CD4-positive, CD25-positive, alpha-beta regulatory T cell (primary cell): ENCODE measurements at places on chromosomes 5 and 9.

DNA sequence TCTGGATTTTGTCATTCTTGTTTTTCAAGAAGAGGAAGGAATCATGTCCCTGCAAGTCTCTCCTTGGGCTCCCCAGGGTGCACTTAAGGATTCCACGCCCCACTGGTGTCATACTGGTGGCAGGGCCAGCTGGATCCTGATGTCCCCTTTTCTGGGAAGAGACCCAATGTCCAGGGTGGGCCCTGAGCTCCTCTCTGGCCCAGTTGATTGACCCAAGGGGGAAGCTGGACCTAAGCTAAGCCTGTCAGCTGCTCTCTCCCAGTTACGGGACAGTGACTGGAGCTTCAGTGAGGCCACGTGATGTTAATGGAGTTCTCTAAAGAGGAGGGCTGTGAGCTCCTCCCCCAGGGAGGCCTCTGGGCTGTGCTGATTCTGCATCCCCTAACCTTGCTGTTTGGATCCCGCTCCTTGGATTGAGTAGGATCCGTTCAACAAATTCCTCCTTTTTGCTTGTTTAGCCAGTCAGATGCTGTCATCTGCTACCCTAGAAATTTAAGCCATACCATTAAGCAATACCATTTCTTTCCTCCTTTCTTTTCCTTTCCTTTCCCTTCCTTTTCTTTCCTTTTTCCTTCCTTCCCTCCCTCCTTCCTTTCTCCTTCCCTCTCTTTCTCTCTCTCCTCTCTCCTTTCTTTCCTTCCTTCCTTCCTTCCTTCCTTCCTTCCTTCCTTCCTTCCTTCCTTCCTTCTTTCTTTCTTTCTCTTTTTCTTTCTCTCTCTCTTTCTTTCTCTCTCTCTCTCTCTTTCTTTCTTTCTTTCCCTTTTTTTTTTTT is 17.2 kb downstream of the NKX2-5 start:
- DNase-seq = no peak

GRCh38 chr9:80586786-80587330 is 1015.1 kb downstream of the TLE4 start:
- no peak for DNase-seq

GRCh38 chr9:119044806-119045205 is 324.4 kb downstream of the BRINP1 start:
- DNase-seq = no peak

- DNase-seq = no peak
Observed at GRCh38 chr5:52878656-52879055, 90.9 kb downstream of the ITGA1 start.

DNA sequence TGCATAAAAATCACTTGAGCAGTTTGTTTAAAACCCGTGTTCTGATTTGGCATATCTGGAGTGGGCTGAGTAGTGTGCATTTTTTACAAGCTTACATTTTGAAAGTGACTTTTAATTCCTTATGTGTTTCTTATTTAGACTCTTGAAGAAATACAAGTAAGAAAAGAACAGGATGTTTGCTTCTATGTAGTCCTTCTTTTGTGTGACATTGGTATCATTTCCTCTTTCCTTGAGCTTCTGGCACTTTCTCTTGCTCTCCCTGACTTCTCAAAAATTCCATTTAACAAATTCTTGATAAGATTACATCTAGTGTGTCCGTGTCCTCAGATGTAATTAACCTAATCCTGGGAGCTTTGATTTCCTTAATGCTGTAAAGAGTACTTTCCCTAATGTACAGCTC is 12.5 kb downstream of the GARNL3 start:
- DNase-seq = no peak

DNA sequence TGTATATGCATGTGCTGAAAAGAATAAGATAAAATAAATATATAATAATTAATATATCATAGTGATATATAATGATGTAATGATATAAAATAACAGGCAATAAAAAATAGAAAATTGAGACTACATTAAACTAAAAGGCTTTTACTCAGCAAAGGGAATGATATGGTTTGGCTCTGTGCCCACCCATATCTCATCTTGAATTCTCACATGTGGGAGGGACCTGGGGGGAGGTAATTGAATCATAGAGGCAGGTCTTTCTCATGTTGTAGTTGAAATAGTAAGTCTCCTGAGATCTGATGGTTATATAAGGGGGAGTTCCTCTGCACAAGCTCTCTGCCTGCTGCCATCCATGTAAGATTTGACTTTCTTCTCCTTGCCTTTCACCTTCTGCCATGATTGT is 1550.9 kb upstream of the CDH6 start:
- DNase-seq = no peak

DNA sequence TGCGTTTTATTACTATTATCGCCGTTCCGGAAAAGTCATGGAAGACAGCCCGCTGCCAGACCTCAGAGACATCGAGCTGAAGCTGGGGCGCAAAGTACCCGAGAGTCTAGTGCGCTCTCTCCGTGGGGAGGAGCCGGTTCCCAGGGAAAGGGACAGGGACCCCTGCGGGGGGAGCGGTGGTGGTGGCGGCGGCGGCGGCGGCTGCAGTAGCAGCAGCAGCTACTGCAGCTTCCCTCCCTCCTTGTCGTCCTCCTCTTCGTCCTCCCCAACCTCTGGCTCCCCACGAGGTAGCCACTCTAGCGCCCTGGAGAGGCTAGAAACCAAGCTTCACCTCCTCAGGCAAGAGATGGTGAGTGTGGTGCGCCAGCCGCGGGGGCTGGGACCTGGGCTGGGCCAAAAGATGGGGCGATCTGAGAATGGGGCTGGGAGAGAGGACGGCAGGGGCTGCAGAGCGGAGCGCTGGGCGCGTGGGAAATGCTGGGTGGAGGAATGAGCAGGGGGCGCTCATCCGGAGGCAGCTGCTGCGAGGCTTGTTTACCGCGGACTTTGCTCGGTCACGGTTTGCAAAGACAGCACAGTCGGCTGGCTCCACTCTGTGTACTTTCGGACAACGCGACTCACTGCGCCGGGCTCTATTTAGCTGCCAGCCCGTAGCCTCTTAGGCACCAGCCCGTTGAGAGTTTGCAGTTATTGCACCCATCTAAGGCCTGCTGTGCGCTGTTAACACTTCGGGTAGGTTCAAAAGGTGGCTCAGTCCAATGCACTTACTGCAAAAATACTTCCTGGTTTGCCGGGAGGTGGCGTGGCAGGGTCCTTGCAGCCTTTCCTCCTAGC is 1.1 kb downstream of the LURAP1L start:
- no peak for DNase-seq

DNA sequence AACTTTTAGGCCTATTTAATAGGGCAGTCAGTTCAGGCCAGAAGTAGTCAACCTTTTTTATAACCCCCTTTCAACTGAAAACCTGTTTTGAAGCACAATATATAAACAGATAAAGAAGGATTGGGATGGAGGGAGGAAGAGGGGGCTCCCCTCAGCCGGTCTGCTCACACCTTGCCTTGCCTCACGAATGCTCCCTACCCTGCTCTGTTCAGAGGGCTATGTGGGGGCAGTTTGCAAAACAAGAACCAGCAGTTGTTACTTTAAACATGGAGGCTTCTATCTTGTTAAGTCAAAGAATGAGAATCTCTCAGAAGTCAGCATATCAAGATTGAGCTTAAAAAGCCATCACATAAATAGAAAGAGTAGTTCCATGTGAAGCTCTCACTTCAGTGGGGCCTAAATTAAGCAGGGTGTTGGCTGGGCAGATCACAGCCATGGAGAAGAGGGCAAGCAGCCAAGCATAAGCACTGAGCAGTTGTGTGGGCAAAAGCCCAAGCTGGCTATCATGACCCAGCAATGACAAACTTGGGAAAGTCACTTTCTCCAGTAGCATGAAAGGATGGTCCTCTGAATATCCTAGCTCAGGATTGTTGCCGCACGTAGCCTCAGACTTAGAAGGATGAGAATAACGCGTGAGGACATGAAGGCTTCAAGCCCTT is 70.6 kb downstream of the ALDH1A1 start:
- DNase-seq = no peak

- no peak for DNase-seq
Observed at GRCh38 chr5:62477801-62478200, 65.2 kb downstream of the IPO11 start.

DNA sequence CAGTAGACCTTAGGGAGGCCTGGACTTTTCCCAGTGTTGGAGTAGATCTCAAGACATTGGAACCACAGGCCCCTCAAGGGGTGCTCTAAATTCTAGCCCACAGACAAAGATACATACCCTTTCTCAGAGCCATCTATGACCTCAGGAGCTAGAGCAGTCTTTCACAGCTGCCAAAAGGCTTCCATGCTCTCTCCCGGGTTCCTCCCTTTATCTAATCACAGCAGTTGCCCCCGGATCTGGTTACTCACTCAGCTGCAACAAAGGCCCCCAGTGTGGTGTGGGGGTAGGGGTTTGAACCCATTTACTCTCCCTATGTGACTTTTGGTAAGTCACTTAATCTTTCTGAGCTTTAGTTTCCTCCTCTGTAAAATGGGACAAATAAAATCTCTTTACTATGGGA is 27.0 kb downstream of the POU4F3 start:
- DNase-seq = no peak

DNA sequence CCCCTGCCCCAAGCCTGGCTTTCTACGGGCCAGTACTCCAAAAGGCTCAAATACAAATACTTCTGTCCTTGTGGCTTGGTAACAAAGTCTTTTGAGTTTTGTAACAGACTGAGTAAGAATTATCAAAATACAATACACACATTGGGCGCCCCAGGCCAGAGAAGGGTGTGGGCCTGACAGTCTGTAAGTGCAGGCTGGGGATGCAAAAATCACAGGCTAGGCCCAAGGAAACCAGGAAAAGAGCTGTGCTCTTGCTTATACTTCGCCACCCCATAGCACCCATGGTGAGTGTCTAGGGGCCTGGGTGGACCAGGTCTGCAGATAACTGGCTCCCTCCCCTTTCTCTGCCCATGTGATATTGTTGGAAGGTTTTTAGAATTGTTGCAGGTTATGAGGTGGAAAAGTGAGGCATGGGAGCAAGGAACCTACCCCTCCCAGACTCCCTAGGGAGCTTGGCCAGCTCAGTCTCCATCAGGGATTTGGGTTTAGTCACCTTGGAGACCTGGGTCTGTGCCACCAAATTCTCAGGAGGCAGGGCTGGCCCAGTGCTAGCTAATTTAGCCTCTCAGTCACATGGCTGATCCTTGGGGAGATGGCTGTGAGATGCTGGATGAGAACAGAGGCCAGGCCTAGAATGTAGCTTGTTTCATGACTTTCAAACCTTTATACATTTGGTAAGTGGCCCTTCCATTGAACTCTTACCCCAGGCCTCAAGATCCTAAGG is 72.9 kb downstream of the TARS1 start:
- DNase-seq = no peak

- no peak for DNase-seq
Observed at GRCh38 chr5:6732634-6733410, 19.6 kb downstream of the TENT4A start.

DNA sequence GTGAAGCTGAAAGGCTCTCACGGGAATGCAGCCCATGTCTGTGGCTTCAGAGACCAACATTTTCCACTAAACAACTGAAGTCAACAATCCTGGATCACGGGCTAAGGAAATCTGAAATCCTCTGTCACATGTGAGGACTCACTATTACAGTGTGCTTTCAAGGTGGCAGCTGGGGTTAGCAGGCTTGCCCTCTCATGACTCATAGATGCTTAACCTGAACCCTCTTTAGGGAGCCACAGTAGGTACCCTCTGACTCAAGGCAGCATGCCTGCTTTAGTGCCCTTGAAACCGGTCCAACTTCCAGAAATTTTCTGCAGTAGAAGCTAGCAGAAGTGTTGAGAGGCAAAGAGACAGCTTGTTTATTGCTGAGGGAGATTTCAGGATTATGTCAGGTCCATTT is 232.5 kb downstream of the GABRB2 start:
- DNase-seq = no peak

- no peak for DNase-seq
Observed at GRCh38 chr5:111734597-111734996, 22.4 kb downstream of the NREP start.

DNA sequence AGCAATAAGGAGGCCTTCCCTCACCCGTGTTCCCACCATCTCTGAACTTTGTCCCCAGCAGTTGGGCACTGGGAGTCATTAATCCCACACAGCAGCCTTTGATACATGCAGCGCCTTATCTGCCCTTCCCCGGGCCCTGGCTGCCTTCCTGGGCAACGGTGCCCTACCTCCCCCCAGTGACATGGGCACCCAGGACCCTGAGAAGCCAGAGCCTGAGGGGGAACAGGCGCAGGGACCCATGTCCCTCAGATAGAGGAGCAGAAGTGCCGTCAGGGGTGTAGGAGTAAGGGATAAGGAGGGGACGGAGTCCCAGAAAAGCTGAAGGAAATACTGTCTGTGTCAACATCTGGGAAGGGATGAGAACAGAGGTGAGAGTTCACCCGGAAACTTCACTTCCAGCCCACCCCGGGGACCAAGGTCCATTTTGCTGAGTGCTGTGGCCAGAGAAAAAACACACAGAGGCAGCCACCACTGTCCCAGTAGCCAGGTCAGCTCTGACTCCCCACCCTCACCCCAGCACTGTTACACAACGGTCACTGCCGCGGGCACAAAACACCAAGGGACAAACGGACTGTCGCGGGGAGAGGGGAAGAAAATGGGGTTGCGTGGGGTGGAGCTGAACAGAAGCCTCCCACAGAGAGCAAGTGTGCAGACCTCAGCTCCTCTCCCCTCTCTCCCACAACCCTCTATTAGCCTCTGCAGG is 3.8 kb downstream of the PCDH1 start:
- no peak for DNase-seq

GRCh38 chr5:124952566-124952965 is 206.1 kb upstream of the ZNF608 start:
- peak; percentile 6 for DNase-seq

DNA sequence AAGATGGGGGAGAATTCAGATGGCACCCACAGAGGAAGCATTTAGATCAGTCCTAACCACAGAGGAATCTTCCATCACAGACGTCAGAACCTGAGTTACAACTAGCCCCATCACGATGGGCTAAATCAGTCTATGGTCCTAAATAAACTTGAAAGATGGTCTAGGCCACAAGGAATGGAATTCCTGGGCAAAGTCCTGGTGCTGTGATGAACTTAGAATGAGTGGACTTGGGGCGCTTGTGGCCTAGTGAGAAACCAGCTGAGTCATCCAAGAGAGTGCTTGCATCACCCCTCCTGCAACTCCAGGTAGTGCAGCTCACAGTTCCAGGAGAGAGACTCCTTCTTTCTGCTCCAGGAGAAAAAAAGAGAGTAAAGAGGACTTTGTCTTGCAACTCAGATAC is 722.9 kb upstream of the RGMB start:
- DNase-seq = no peak

- DNase-seq = no peak
Observed at GRCh38 chr5:106393276-106393675, 1277.5 kb downstream of the EFNA5 start.

- no peak for DNase-seq
Observed at GRCh38 chr5:115351356-115352195, 55.1 kb upstream of the CCDC112 start.

GRCh38 chr9:127122176-127123063 is at the start of gene ANGPTL2:
ANGPTL2 (minus strand) TSS chr9:127122635; CDS start chr9:127108731, 13,904 bp downstream.
- no peak for DNase-seq
